ENCODE measurements at places on chromosomes 16 and 17.
A peak's percentile ranks its signal among the peaks of the same experiment; 100 is the strongest.

DNA sequence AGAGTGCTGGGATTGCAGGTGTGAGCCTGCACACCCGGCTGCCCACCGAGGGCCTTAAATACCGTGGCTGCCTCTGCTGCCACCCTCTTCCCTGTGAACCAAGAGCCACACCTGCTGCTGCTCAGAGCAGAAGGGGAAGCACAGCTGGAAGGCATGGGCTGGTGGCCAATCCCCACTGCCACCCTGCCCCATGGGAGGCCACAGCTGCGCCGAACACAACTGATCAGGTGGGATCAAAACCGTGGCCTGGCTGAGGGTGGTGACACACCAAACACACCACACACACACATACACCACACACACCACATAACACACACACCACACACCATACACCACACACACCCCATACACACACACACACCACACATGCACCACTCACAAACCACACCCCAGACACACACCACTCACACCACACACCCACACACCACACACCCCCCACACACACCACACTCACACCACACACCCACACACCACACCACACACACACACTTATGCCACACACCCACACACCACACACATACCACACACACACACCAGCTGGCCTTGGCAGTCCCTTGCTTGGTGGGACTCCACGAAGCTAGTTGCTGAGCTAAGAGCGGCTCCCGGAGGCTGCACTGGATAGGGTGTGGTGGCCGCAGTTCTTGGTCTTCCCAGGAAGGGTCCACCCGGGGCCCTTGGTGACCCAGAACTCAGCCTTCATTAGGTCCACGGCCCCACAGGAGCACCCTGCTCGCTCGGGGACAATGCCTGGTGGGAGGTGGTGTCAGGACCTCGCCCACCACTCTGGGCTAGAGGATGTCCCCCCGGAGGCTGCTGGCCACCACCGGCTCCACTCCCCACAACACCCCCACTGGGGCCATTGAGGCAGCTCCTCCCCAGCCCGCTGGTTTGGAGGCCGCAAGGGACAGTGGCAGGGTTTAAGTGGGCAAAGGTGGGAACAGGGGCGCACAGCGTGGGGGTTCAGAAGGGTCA lies 14.9 kb downstream of the CEP131 start:
- DNase-seq: no peak

GRCh38 chr17:34988644-34989043 lies 8.3 kb downstream of the LIG3 start:
- DNase-seq: no peak

DNA sequence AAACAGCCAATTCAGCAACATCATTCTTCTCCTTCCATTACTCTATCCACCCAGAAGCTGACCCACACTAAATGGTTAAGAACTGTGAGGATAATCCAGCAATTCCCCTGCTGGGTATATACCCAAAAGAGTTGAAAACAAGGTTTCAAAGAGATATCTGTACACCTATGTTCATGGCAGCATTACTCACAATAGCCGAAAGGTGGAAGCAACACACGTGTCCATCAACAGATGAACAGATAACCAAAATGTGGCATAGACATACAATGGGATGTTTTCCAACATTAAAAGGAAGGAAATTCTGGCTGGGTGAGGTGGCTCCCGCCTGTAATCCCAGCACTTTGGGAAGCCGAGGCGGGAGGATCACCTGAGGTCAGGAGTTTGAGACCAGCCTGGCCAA lies 19.9 kb downstream of the MIS12 start:
- DNase-seq: no peak

- peak; percentile 71 for DNase-seq
Observed at GRCh38 chr16:85615852-85616606, 2.9 kb downstream of the GSE1 start.

GRCh38 chr17:47615766-47616424 lies 33.8 kb upstream of the KPNB1 start:
- DNase-seq: peak; percentile 67
